ENCODE measurements at places on chromosomes 3 and 15.

DNA sequence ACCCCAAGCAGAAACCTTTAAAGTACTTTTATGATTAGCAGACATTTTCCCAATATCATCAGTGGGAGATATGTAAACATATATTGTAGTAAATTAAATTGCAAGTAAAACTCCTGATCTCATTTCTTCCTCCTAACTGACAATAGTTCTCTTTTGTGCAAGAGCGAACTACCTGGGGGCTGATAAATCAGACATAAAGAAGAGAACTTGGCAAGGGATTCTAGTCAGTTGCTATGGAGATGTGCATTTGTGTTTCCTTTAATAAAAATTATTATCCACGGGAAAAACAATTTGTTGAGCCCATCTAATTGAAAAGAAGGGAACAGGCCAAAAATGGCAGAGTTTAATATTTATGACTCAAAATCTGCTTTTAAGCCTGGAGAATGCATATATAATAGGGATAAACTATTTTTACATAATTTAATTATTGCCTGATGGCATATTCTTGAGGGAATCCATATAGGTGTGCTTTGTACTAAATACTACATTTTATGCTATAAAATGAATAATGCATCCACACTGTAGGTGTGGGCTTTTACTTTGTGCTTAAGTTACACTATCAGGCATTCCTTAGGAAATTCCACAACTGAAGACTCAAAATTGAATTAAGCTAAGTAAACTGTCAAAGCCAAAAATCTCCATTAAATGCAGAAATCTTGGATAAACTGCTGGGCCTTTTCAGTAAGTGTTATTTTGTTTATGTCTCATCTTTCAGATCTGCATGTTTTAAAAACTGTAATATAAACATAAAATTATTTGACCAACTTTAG is 258.1 kb downstream of the ERC2 start:
- DNase-seq = no peak

DNA sequence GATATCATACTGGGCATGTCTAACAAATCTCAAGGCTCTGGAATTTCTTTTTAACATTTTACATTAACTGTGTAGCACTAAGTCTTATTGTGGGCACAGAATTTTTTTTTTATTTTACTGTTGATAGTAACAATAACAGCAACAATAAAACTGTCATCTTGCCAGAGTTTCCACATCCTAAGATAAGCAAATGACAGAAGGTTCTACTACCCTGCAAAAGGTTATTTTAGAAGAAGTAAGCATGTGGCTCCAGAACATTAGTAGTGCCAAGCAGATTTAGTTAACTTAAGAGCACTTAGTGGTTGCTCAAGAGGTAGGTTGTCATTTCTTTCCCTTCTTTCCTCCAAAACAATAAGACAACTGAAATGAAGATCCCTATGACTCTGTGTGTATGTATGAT is 743.0 kb upstream of the CBLB start:
- no peak for DNase-seq

- no peak for DNase-seq
Observed at GRCh38 chr3:107065094-107065861, 312.0 kb upstream of the CCDC54 start.

GRCh38 chr3:61527011-61527410 is 34.4 kb upstream of the PTPRG start:
- no peak for DNase-seq

- DNase-seq = no peak
Observed at GRCh38 chr15:31104003-31104402, 2.5 kb upstream of the TRPM1 start.

DNA sequence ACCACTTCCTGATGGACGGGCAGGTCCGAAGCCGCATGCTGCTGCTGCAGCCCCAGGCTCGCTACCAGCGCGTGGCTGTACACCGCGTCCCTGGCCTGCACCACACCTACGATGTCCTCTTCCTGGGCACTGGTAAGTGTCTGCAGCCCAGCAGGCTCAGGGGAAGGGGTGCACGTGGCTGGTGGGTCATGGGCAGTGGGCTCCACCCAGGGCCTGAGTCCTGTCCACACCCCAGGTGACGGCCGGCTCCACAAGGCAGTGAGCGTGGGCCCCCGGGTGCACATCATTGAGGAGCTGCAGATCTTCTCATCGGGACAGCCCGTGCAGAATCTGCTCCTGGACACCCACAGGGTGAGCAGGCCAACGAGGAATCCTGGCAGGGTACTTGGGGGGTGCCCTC is 8.7 kb downstream of the CIB1 start:
- DNase-seq = no peak

DNA sequence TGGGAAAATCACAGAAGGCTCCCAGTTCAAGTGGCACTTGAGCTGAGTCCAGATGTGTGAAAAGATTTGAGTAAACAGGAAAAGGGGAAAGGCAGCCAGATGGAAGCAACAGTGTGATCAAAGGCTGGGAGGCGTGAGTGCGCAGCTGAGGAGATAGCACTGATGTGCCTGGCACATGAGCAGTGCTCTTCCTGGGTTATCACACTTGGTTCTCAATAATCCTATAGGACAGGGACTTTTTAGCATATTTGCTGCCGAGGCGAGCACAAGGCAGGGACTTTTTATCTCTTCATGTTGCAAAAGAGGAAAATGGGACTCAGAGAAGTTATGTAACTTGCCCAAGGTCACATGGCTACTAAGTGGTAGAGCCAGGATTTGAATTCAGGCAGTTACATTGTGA is 39.6 kb downstream of the CORO2B start:
- no peak for DNase-seq

- DNase-seq = no peak
Observed at GRCh38 chr3:195755791-195756676, 35.3 kb downstream of the MUC20 start.

GRCh38 chr3:189631409-189631808 is 220 bp downstream of the TP63 start:
- no peak for DNase-seq

GRCh38 chr15:45551676-45552075 is 29.1 kb upstream of the SLC30A4 start:
- peak; percentile 27 for DNase-seq

DNA sequence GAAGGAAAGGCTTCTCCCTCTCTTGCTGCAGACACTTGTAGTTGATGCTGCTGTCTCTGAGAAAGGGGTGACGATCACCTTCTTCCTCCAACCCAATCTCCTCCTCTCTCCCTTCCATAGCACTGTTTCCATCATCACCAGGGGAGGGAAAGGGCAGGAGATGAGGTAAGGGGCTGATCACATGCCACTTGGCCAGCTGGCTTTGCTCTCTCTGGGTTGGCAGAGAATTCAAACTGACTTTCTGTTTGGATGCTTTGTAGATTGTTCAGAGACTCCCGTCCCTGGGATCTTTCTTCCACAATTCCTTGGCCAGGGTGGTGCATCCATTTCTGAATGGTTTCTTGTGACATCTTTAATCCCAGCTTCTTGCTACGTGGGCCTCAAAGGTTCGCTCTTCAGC is 43.2 kb upstream of the ZNF148 start:
- DNase-seq = no peak

DNA sequence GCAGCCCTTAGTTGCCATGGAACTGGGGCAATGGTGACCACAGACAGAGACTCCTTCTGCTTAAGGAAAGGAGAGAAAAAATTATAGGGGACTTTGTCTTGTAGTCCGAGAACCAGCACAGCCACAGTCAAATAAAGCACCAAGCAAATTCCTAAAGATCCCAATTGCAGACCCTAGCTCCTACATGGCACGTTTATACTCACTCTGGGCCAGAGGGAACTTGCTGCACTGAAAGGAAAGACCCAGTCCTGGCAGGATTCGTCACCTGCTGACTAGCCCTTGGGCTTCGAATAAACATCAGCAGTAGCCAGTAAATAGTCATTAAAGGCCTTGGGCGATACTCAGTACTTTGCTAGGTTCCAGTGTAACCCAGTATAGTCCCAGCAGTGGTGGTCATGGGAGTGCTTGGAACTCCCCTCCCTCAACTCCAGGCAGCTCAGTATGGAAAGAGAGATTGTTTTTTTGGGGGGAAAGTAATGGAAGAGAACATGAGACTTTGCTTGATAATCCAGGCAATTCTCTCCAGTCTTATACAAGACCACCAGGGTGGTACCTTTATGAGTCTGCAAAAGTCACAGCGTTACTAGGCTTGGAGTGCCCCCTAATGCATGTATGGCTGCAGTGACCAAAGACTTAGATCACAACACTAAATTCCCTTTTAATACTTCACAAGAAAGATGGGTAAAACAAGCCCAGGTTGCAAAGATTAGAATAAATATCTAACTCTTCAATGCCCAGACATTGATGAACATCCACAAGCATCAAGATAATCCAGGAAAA is 66.4 kb upstream of the AGTR1 start:
- DNase-seq = peak; percentile 19

DNA sequence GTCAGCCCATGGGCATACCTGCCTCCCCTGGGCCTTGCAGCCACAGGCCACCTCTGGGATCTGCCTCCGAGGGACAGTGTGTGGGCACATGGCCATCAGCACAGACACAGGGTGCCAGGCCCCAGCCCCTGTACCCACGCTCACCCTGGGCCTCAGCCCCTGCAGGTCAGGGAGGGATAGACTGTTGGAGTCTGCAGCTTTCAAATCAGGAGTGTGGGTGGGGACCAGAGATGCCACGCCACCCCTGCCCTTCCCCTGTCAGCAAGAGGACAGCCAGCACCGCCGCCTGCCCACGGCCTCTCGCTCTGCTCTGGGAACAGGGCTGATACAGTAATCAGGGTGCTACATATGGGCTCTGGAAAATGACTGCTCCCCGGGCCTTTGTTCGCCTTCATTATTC is 72.7 kb downstream of the DNAJB8 start:
- no peak for DNase-seq

- no peak for DNase-seq
Observed at GRCh38 chr15:62914461-62915079, 128.0 kb upstream of the TPM1 start.

DNA sequence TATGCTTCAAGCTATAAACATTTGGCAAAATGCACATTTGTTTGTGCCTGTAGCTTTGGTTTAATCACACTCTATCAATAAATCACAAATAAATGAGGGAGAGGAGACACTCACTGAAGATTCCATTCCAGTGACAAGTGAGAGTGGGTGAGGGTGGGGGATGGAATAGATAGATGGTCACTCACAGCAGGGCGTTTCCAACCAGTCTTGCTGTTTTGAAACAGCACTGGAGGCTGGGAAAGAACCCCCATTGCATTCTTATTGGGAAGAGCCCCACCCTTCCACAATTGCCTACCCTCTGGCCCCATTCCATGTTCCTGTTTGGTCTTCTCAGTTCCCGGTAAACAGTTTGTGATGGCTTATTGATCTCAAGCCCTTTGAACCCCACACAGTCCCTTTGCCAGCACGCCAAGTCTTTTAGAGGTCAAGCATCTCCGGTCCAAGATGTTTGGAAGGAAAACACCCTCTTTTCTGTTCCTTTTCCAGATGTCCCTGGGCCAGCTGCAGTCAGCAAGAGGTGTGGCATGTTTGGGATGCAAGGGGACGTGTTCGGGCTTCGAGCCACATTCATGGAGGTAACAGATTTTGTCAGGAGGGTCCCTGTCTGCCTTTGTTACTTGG is 30.7 kb downstream of the LMCD1 start:
- peak; percentile 77 for DNase-seq

DNA sequence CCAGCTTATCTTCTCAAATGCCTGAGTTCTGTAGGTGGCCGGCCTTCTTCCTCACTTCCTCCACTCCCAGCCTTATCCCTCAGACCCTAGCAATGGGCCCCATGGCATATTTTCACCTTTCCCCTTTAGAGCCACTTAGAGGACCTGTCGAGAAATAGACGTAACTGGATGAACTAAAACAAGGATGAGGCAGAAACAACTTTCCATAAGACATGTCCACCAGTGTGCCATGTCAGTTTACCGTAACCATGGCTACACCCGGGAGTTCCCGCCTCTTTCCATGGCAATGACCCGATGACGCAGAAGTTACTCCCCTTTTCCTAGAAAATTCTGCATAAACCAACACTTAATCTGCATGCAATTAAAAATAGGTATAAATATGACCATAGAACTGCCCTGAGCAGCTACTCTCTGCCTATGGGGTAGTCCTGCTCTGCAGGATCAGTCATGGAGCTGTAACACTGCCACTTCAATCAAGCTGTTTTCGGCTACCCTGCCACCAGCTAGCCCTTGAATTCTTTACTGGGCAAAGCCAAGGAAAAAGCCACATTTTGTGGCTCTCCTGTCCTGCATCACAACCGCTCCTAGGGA is 55.1 kb upstream of the ZBTB38 start:
- DNase-seq = no peak

DNA sequence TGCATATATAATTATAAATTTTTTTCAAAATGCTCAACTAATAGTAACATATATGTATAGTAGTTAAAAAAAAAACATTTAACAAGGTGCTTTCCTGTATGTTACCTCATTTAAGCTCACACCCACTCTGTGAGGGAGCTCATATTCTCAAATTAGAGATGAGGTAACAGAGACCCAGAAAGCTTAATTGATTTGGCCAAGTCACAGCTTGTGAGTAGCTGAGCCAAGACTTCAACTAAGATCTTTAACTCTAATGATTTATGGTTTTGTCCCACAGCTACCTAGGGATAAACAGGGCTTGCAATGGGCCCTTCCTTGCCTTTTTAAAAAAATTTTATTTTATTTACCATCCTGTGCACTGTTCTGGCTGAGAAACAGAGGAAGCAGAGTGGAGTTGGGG is 230.0 kb upstream of the GOLIM4 start:
- DNase-seq = no peak

- DNase-seq = peak; percentile 71
Observed at GRCh38 chr15:49815526-49815925, 194.7 kb downstream of the DTWD1 start.

GRCh38 chr3:154273381-154273780 is 50.9 kb downstream of the DHX36 start:
- DNase-seq = no peak

DNA sequence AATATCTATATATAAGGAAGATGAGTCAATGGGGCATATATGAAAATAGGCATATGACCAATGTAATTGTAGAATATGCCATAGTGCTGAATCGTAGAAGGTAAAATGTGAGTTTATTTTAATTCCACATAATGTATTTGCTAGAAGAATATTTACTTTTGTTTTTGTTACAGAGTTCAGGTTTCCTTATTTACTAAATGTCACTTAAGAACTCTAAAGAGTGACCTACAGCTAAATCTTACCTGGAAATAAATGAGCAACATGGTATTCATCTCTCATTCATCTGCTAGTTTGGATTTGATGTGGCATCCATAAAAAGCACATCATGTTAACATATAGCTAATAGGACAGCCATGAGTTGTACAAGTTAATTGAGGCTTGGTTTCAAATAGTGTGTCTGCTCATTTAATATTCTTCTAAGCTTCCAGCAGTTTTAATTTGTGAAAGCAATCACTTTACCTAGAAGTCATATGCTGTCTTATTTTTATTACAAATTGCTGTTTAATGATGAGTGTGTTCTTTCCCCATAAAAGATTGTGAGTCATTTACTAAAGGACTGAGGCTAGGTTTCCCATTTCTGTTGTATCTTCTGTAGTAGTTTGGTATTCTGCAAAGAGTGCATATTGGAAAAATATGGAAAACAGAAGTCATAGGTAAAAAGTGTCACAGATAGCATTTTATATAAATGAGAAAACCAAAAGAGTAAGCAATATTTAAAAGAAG is 222.1 kb upstream of the POU1F1 start:
- no peak for DNase-seq

DNA sequence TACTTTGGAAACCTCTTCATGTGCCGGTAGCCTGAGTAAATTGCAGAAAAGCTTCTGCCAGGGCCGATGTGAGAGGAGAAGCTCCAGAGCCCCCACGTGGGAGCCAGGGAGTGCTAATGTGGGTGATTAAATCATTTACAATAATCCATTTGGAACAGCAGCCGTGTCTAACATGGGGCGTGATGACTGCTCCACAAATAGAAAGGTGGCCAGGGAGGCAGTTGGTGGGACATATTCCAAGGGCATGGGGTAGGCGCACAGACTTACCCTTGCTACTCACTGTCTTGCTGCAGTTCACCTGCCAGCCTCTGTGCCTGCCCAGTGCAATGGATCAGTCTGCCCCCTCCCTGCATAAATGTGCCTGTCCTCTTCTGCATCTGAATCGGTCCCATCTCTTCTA is 39.3 kb upstream of the INSYN1 start:
- no peak for DNase-seq

Data from fibroblast of upper back skin (primary cell).